Activated CD4-positive, alpha-beta T cell treated with anti-CD3 and anti-CD28 coated beads for 36 hours (primary cell): ENCODE measurements at places on chromosomes 3 and 15. TPM values are rescaled to one million over a fixed set of nuclear protein-coding genes. Genes with fewer than 3 reads are reported as not detected.

Gene RTP3
- not detected for total RNA-seq

DNA sequence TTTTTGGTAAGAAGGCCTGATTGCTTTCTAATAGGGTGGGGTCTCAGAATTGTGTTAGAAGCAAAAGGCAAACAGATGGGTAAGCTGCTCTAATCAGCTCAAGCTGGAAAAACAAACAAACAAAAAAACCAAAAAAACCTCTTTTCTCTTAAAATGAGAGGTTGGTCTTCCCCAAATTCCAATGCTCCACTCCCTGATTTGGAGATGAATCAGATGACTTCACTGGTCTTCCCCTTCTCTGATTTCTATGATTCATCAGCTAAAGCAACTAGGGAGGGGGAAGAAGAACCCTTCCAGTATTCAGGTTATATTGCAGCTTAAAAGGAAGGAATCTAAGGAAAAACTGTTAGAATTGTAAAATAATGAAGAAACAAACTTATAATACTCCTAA, 9.6 kb upstream of the ANXA2 start:
- no peaks in the 10 kb centered on the region for H3K36me3 ChIP-seq
- no peak overlapping the region for H3K4me3 ChIP-seq
- no peak for DNase-seq
- H3K4me1 ChIP-seq: peaks cover 9% of the 10 kb centered on the region
- no peak overlapping the region for H3K27ac ChIP-seq
- no peaks in the 10 kb centered on the region for H3K27me3 ChIP-seq

- H3K4me3 ChIP-seq: no peak overlapping the region
- DNase-seq: no peak
- no peaks in the 10 kb centered on the region for H3K27me3 ChIP-seq
- peaks cover 61% of the 10 kb centered on the region for H3K4me1 ChIP-seq
- peak overlapping the region; percentile 26 for H3K27ac ChIP-seq
- peaks cover 10% of the 10 kb centered on the region for H3K36me3 ChIP-seq
Measured at GRCh38 chr3:56903231-56903782, 101.6 kb upstream of the ARHGEF3 start.

GRCh38 chr3:170598091-170598502, 12.2 kb upstream of the SLC7A14 start:
- H3K27me3 ChIP-seq: peaks cover 16% of the 10 kb centered on the region
- DNase-seq: no peak
- no peak overlapping the region for H3K4me3 ChIP-seq
- no peak overlapping the region for H3K27ac ChIP-seq

GRCh38 chr3:195388380-195388779, 54.4 kb downstream of the ACAP2 start:
- peaks cover 2% of the 10 kb centered on the region for H3K36me3 ChIP-seq
- no peak overlapping the region for H3K4me3 ChIP-seq
- no peak for DNase-seq
- H3K27ac ChIP-seq: no peak overlapping the region
- peaks cover 14% of the 10 kb centered on the region for H3K4me1 ChIP-seq

Gene MNS1
- total RNA-seq: 0.74 TPM
